ENCODE measurements at places on chromosomes 4 and X.

GRCh38 chr4:42608551-42608950, 48.4 kb downstream of the ATP8A1 start:
- DNase-seq = no peak

- DNase-seq = no peak
Observed at GRCh38 chr4:82124365-82124764, 249.4 kb downstream of the HNRNPD start.

- DNase-seq = no peak
Observed at GRCh38 chr4:122476126-122476525, 19.6 kb upstream of the IL2 start.

DNA sequence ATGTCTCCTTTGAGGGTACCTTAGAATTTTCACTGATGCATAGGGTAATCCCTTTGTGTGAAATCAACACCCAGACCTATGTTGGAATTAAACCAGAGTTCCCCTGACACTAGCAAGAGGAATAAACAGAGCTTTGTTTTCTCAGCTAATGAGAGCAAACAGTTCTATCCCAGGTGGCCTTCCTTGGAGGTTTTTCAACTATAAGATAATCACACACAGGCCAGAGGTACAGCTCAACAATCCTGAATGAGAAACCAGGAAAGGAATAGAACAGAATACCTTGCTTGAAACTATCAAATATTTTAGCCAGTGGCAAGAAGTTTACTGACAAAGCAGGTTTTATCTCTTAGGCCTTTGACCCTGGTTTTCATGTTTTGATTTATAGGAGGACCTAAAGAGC, 100.2 kb downstream of the OTC start:
- DNase-seq = no peak

GRCh38 chr4:178137732-178138471, 695.7 kb upstream of the AGA start:
- DNase-seq = no peak

GRCh38 chr4:81606801-81607501, 135.2 kb upstream of the RASGEF1B start:
- DNase-seq = no peak

DNA sequence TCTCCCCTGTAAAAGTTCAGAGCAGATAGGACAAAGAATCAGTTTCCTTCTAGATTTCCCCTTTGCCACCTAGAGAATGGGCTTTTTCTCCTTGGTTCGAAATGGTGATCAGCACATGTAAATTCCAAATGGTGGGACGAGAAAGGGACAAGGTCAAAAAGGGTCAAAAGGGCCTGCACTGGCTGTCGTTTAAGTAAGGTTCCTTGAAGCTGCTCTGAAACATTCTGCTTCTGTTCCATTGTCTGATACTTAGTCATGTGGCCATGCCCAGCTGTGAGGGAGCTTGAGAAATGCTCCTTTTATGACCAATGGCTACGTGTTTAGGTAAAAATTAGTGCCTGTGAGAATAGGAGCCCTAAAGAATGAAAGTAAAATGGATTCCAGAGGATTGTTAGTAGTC, 165.9 kb upstream of the CENPE start:
- DNase-seq = no peak

DNA sequence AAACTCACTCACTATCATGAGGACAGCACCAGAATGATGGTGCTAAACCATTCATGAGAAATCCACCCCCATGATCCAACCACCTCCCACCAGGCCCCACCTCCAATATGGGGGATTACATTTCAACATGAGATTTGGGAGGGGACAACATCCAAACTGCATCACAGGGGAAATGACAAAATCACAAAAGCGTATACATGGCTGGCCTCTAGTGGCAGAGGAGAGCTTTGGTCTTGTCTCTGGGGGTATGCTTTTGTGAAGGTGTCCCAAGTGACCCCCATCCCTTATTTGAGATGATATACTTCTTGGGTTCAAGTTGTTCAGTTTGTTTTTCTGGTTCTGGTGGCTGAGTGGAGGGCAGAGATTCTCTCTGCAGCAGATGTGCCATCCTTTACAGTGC, 8.5 kb upstream of the SETD7 start:
- no peak for DNase-seq

DNA sequence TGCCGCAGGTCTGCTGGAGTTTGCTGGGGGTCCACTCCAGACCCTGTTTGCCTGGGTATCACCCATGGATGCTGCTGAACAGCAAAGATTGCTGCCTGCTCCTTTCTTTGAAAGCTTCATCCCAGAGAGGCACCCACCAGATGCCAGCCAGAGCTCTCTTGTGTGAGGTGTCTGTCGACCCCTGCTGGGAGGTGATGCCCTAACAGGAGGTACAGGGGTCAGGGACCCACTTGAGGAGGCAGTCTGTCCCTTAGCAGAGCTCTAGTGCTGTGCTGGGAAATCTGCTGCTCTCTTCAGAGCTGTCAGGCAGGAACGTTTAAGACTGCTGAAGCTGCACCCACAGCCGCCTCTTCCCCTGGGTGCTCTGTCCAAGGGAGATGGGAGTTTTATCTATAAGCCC, 162.7 kb downstream of the NAF1 start:
- no peak for DNase-seq

DNA sequence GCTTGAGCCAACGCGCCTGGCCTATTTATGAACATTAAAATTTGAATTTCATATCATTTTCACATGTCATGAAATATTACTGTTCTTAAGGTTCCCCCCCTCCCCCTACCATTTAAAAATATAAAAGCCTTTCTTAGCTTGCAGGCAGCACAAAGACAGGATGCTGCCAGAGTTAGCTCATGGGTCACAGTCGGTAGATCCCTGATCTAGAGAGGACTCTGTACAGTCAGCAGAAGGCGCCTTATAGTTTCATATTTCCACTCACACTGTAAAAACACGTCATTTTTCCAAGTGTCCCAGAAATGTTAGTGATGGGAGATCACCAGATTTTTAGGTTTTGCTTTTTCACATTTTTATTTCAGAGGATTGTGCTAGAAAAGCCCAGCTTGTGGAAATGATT, 12.2 kb downstream of the NOCT start:
- no peak for DNase-seq

DNA sequence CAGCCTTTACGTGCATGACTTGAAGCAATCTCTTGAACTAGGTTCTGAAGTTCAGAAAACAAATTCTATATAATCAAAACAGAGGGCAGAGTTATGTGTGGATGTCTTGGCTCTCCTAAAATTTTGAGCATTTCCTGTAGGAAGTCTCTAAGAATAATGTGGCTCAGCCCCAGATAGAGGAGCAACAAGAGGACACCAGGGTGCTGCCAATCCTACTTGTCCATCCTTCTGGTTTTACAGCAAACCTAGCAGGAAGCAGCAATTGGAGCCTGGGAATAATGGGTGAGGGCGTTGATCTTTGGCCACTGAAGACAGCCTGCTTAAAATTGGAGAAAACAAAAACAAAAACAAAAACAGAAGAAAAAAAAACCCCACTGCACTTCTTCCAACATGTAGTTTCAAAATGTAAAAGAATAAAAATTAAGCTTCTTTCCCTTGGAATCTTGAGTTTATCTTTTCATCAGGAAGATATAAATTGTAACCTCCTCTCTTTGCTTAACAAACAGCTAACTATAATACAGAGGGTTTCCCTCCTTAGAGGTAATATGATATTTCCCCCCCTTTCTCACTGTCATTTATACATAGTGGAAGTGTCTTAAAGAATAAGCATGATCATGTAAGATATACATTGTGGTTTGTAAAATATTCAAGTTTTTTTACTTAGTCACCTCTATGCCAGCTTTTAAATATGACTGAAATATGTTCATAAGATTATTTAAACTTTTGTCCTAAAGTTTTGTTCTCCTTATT, 130.6 kb downstream of the FBXO8 start:
- DNase-seq = no peak
